Spleen (tissue), 13 donors: ENCODE measurements at places on chromosomes 2 and 18. TPM values are rescaled to one million over a fixed set of nuclear protein-coding genes. Genes with fewer than 3 reads are reported as not detected.

DNA sequence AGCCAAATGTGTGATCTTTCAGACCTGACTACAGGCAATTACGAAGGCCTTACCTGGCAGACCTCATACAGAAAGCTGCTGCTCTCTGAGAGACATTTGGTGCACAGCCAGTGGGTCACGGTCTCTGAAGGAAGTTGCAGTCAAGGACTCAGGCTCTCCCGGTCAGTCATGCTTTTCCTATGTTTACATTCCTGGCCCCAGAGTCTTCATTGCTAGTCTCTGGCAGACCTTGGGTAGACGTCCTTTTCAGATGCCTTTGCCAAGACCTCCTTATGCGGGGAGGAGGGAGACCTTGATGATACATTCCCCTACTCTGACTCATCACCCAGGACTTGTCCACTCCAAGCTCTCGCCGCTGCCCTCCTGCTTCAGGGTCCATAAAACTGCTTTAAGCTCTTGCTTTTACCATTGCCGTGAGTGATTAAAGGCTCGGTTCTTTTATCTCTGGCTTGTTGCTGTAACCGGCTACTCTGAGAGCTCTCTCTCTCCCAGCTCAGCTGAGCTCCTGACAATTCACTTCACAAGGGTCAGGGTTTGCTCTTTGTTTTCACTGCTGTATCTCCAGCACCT lies 62.0 kb upstream of the SLC35F5 start:
- DNase-seq, result no peak

DNA sequence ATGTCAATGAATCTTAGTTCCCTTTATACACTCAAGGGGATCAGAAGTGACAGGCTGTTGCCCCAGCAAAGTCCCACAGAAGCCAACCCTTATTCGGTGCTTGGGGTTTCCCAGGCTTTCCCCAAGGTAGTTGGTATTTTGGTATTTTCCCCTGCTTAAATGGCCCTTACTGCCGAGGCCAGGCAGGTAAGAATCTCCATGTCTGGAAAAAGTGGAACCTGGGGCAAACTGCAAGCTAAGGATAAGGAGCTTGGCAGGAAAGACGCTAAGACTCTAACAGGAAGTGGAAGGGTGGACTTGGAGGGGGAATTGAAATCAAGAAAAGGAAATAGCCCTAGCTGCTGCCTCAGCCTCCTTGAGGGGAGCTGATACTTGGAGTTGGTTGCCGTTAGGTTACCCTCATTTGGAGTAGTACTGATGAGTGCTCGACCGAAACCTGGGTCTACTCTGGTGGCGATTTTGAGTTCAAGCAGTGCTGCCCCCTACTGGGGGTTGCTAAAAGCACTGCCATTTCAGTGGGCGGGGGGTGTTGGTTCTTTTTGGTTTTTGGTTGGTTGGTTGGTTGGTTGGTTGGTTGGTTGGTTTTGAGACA lies 3.3 kb upstream of the GPBAR1 start:
- DNase-seq, result no peak

- DNase-seq, result no peak
Measured at GRCh38 chr18:58455314-58456188, 173.3 kb downstream of the ALPK2 start.

- DNase-seq, result no peak
Measured at GRCh38 chr2:60213865-60214625, 339.4 kb downstream of the BCL11A start.

DNA sequence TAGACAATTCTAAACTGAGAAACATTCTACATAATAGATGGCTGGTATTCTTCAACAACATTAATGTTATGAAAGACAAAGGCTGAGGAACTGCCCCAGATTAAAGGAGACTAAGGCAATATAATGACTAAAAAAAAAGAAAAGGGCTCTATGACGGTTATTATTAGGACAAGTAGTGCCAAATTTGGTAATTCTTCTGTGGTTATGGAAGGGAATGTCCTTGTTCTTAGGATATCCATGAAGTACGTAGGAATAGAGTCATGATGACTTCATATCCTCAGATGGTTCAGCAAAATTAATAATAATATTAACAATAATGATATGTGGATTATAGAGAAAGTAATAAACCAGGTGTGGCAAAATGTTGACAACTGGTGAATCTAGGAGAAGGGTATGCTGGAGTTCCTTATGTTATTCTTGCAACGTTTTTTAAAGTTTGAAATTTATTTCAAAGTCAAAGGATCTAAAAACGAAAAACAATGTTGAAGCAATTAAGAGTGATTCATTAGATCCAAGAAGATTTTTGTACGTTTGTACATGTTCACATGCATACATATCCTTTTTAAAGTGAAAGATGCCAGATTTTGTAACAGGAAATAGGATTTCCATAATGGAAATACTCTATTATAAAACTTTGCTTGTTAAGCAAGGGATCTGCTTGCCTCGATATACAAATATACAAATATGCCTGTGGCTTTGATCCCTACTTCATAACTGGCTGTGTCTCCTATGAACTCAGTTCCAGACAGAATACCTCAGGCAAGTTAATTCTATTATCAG lies 27.7 kb upstream of the STRN start:
- DNase-seq, result no peak

The KLHL29 gene
- 2.0 TPM for polyA plus RNA-seq

DNA sequence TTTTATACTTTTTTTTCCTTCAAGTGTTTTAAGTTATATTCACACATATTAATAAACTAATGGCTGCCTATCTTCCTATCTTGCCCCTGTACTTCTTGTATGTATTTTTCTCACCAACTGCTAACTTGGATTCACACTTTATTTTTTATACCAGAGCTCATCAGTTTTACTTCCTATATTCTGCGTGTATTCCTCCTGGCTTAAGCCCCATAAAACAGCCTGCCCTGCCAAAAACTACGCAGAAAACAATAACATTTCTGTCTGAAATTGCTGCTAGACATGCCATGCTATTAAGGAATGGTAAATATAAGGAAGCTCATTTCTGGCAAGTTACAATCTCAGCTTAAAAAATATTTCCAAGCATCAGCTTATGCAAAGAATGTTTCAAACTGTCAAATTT lies 172.3 kb downstream of the UBE2E3 start:
- DNase-seq, result no peak

DNA sequence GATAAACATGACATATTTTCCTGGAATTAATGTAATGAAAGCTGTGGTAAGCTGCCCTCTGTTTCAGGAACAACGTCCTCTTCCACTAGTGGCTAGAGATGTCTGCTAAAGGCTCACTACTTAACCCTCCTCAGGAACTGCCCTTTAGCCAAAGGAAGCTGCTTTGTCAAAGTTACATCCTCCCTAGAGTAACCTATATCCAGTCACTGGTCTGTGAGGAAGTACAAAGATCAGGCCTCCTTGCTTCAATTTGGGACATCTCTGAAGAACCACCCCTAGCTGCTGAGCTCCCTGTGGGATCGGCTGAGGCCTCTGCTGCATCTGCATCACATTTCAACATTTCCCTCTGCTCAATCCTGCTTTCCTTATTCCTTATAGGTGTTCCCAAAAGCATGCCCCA lies 107.8 kb downstream of the PRELID3A start:
- DNase-seq, result no peak

DNA sequence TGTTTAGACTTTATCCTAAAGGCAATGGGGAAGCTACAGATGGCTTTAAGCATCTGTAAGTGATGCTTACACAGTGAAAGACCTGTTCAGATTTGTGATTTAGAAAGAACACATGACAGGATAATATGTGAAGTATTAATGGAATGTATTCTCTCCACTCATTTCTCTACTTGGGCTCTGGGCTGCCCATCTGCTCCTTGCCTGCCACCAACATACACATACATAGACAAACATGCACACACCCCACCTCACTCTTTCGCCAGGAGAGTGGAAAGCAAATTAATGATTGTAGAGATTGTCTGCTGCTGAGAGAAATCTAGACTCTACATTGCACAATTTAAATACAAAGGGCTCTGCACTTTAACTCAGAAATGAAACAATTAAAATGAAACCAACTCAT lies 61.0 kb upstream of the NFE2L2 start:
- no peak for DNase-seq

The SH3BP4 gene
- 3.7 TPM for polyA plus RNA-seq
